ENCODE measurements at places on chromosomes 3 and 15. TPM values are rescaled to one million over a fixed set of nuclear protein-coding genes. Genes with fewer than 3 reads are reported as not detected.

- DNase-seq: no peak
Observed at GRCh38 chr3:87442470-87442869, 166.1 kb upstream of the POU1F1 start.

DNA sequence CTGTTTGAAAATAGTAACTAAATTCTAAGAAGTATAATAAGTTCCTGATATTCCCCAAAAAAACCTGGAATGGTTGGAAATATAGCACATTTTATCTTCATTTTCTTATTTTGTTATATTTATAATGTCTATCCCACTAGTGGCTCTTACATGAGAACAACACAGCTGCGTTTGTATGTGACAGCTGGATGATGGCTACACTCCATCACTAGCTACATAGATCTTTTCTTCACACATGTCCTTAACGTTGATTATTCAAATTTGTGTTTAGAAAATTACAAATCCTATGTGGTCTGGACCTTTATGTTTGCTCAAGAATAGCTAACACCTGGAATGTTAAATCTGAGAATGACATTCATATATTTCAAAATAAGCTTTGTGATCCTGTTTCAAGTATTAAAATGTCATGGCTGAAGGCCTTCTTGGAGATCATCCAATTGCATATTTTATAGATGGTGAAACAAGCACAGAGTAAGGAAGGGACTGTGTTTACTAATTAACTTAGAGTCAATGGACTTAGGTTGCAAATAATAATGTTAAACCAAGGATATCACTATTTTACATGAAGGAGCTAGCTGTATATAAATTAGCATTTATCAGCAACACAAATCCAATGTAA lies 60.8 kb downstream of the ATP13A5 start:
- no peak for DNase-seq

DNA sequence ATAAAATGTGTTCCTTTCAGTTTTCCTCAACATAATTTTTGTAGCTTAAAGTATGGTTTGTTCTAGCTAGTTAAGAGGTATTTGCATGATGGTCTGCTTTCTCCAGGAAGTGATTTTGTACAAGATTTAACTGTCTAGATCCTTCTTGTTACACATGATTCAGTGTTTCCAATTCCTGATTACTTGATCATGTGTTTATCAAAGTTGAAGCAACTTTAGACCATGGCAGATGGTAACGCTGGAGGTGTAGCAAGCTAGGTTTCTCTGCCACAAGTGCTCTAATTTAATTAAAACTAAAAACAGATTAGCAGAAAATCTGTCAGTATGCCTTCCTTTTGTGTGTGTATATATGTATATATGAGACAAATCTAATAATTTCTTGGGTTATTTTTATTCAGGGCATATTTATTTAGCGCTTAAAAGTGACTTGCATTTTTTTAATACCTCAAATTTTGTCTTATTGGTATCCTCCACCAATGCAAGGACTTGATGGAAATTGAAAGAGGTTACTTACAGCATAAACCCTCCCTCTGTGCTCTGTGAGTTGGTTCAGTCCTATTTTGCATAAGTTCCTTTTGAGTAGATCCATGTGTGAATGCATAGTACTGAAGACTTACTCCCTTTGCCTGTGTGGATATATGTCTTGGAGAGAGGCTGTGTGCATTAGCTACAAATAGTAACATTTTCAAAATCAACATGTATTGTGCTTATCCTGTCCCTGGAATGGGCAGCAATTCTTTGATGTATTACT lies 157.3 kb upstream of the CGNL1 start:
- DNase-seq: no peak

DNA sequence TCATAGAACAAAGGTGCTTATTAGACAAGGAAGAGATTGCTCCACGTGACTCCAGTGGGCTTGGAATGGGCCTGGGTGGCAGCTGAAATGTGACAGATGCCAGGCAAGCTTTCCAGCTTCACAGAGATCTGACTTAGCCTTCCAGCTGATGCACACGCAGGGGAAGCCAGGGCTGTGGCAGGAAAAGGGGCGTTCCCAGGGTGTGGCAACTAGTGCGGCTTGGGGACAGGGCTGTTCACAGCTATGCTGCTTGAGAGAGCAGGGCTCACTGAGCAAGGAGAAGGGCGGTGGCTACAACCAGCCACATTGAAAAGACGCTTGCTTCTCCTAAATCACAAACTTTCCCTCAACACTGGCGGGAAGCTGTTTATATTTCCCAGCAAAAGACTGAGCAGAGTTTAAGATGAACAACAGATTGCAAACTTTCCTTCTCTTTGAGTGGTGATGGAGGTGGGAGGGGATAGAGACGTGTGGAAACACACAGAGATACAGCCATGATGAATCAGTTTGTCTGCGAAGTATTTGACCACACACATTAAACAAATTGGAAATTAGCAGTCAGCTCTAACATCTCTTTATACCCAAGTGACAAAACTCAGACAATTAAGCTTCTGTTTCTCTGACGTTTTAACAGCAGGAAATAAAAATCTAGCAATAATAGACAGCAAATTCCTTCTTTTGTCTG lies 127.5 kb downstream of the BDH1 start:
- DNase-seq: no peak

DNA sequence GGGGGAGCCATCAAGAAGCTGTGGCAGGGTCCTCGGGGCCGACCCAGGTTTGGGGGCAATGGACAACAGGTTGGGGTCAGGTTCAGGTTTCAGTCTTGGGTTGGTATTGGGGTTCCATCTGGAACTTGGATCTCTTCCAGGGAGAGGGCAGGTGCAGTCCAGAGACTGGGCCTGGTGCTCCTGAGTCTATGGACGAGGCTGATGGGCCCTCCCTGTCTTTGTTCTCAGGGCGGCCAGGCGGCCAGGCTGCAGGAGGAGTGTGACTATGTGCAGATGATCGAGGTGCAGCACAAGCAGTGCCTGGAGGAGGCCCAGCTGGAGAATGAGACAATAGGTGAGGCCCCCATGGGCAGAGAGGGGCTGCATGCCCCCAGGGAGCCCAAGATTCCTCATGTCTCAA lies 11.1 kb downstream of the VIPR1 start:
- no peak for DNase-seq

DNA sequence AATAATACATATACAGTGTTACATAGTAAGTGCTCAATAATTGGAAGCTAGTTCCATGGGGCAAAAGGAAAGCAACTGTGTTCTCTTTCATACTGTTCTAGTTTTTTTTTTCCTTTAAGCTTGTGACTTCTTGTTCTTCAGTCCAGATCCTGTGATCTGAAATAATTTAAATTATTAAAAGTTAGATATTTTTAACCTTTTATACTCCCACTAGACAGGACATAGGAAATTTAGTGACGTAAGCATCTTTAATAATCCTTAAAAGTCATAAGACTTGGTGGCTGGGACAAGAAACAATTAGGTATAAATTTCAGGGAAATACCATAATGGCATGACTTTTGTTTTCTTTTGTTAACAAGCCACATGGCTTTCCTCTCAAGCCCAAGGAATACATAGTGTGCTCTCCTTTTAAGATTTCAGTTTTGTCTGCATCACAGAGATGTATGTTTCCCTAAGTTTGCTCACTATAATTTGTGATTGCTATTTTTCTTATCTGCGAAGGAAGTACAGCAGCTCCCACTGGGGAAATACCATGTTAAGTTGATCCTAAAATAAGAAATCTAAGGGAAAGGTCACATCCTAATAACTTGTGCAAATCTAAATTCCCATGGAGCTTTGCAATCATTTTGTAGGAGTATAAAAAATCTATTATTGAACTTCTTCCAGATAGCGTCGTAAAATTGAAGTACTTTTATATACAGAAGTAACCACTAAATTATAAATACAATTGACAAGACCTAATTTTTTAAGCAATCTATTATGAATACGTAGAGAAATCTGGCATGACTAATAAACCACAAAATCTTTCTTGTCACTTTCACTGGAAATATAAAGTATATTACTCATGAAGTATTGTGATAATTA lies 30.1 kb downstream of the PPARG start:
- no peak for DNase-seq

Gene ILDR1
- total RNA-seq: 0.15 TPM

Gene SSUH2
- total RNA-seq: not detected
